ENCODE measurements at places on chromosomes 7 and 10. TPM values are rescaled to one million over a fixed set of nuclear protein-coding genes. Genes with fewer than 3 reads are reported as not detected.

The ATRNL1 gene
- total RNA-seq, result not detected

The FMC1 gene
- total RNA-seq, result 7.5 TPM

The SEMA3A gene
- 3.3 TPM for total RNA-seq

GRCh38 chr10:87702260-87702972 is 42.7 kb downstream of the PAPSS2 start:
- DNase-seq, result no peak
- no peaks in the 10 kb centered on the region for H3K4me1 ChIP-seq
- no peak overlapping the region for H3K4me3 ChIP-seq
- H3K36me3 ChIP-seq, result no peaks in the 10 kb centered on the region
- H3K27me3 ChIP-seq, result peaks cover 10% of the 10 kb centered on the region

- no peak overlapping the region for H3K27ac ChIP-seq
- peaks cover 12% of the 10 kb centered on the region for H3K27me3 ChIP-seq
- H3K4me3 ChIP-seq, result no peak overlapping the region
- H3K36me3 ChIP-seq, result no peaks in the 10 kb centered on the region
- no peak for DNase-seq
Measured at GRCh38 chr7:50629238-50629901, 64.2 kb upstream of the DDC start.

DNA sequence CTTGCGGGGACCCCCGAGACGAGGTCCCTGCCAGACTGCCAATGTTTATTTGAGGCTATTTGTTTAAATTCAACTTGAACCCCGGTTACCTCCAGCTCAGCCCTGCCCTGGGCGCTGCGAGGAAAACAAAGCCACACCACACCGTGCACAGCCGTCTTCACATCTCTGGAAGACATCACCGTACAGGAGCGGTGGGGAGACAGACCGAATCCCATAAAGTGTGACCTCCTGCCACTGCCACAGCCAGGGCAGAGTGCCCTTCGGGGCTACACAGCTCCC is 40.0 kb downstream of the PRKAG2 start:
- H3K4me1 ChIP-seq, result peaks cover 29% of the 10 kb centered on the region
- no peak overlapping the region for H3K4me3 ChIP-seq
- H3K27ac ChIP-seq, result no peak overlapping the region
- DNase-seq, result no peak

- no peaks in the 10 kb centered on the region for H3K36me3 ChIP-seq
- H3K27ac ChIP-seq, result no peak overlapping the region
- H3K4me3 ChIP-seq, result no peak overlapping the region
- no peaks in the 10 kb centered on the region for H3K27me3 ChIP-seq
- DNase-seq, result no peak
Measured at GRCh38 chr7:45130910-45131309, 19.4 kb upstream of the TBRG4 start.

DNA sequence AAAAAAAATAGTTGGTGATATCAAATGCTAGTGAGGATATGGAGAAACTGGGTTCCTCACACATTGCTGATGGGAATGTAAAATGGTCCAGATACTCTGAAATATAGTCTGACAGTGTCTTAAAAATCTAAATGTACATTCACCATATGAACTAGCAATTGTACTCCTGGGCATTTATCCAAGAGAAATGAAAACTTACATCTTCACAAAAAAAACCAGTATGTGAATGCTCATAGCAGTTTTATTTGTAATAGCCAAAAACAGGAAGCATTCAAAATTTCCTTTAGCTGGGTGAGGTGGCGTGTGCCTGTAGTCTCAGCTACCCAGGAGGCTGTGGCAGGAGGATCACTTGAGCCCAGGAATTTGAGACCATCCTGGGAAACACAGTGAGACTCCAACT is 2.1 kb upstream of the SSC4D start:
- H3K4me1 ChIP-seq, result no peaks in the 10 kb centered on the region
- no peak overlapping the region for H3K27ac ChIP-seq
- no peak overlapping the region for H3K4me3 ChIP-seq
- no peaks in the 10 kb centered on the region for H3K36me3 ChIP-seq
- no peak for DNase-seq

- no peak overlapping the region for H3K4me3 ChIP-seq
- H3K36me3 ChIP-seq, result no peaks in the 10 kb centered on the region
- no peak for DNase-seq
- peaks cover 12% of the 10 kb centered on the region for H3K4me1 ChIP-seq
Measured at GRCh38 chr7:22546769-22547168, 46.8 kb upstream of the STEAP1B start.

- DNase-seq, result no peak
- H3K36me3 ChIP-seq, result peaks cover 4% of the 10 kb centered on the region
- no peak overlapping the region for H3K27ac ChIP-seq
- no peak overlapping the region for H3K4me3 ChIP-seq
- H3K27me3 ChIP-seq, result no peaks in the 10 kb centered on the region
Measured at GRCh38 chr10:88411772-88412349, 171.3 kb downstream of the RNLS start.

GRCh38 chr10:97711640-97712572 is 1.6 kb upstream of the MARVELD1 start:
- peaks cover 41% of the 10 kb centered on the region for H3K27me3 ChIP-seq
- H3K4me3 ChIP-seq, result peak overlapping the region; percentile 38
- DNase-seq, result no peak

DNA sequence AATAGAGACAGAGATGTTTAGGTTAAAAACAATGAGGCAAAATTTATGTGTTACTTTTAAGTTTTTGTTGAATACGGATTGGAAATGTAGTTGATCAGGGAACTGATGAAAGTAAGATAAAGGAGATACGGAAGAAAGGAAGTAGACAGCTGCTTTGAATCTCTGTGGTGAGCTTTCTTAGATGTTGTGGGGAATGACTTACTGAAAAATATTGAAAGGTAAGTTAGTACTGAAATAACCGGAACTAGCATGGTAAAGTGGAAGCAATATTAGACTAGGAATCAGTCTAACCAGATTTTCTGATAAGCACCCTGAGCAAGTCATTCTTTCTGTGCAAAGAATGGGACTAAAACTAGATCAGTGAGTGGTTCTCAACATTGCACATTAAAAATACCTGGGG is 34.8 kb downstream of the LUC7L2 start:
- DNase-seq, result no peak
- H3K4me1 ChIP-seq, result peaks cover 26% of the 10 kb centered on the region
- H3K27ac ChIP-seq, result peak overlapping the region; percentile 79
- H3K27me3 ChIP-seq, result no peaks in the 10 kb centered on the region

DNA sequence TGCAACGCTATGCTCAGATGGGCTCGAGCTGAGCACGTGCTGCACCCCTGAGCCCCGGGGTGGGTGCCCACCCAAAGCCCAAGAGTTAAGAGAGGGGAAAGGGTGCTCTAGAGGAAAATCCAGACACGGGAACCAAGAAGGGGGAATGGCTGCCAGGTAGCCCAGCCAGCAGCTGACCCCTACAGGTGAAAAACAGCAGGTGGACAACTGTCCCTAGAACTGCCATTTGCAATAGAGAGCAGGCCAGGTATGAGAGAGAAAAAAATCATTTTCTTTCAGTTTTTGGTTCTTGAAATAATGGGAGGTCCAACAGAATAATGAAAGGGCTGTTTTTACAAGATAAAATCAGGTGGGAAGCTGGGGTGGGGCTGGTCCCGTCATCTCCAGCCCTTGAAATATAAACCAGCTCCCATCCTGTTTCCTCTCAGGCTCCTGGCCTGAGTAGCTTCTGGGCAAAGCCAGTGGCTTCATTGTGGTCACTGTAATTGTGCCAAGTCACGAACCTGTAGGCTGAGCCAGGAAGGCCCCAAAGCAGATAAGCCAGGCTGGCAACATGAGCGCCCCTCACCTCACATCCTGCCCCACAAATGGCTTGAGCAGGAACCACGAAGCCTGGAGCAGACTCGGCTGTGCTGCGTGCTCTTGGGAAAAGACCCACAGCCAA is 257.8 kb downstream of the SNX10 start:
- no peak overlapping the region for H3K4me3 ChIP-seq
- H3K36me3 ChIP-seq, result no peaks in the 10 kb centered on the region
- H3K27me3 ChIP-seq, result peaks cover 19% of the 10 kb centered on the region
- H3K4me1 ChIP-seq, result peaks cover 2% of the 10 kb centered on the region
- DNase-seq, result no peak

DNA sequence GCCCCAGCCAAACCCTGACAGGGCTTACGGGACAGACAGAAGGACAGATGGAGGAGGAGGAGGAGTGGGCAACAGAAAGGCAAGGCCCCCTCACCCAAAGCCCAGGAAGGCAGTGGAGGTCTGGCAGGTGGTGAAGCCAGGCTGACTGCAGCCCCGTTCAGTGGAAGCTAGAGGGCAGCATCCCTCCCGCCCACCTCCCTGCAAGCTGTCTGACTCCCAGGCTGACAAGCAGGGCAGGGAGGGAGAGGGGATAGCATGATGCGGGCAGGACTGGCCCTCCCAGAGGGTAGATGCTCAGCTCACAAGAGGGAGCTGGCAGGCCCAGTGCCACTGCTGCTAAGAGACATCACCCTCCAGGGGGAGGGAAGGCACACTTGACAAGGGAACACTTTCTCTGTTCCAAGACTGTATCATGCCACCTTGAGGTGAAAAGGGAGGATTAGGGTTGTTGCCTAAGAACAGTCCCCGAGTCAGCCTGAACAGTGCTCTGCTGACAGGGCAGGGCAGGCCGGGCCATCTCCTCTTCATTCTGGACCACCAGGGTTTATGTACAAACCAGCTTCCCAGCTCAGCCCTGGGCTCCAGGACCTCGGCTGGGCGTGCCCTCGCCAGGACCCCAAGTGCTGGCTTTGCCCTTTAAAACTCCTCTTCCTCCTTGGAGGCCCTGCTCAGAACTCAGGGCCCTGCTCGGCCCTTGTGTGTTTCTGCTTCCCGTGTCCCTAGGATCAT is 61.8 kb downstream of the RASGEF1A start:
- H3K4me3 ChIP-seq, result no peak overlapping the region
- peaks cover 2% of the 10 kb centered on the region for H3K4me1 ChIP-seq
- no peaks in the 10 kb centered on the region for H3K36me3 ChIP-seq
- H3K27me3 ChIP-seq, result no peaks in the 10 kb centered on the region

- no peaks in the 10 kb centered on the region for H3K4me1 ChIP-seq
- peaks cover 2% of the 10 kb centered on the region for H3K27me3 ChIP-seq
- H3K4me3 ChIP-seq, result no peak overlapping the region
Measured at GRCh38 chr7:4297918-4298219, 384.2 kb upstream of the FOXK1 start.

- H3K27ac ChIP-seq, result peak overlapping the region; percentile 77
- H3K36me3 ChIP-seq, result peaks cover 12% of the 10 kb centered on the region
- H3K27me3 ChIP-seq, result no peaks in the 10 kb centered on the region
- no peak for DNase-seq
- H3K4me1 ChIP-seq, result peaks cover 49% of the 10 kb centered on the region
- H3K4me3 ChIP-seq, result peak overlapping the region; percentile 35
Measured at GRCh38 chr7:111029574-111030251, 61.2 kb upstream of the LRRN3 start.

GRCh38 chr10:62015994-62016393 is 114.5 kb downstream of the ARID5B start:
- H3K27ac ChIP-seq, result no peak overlapping the region
- peaks cover 44% of the 10 kb centered on the region for H3K36me3 ChIP-seq
- H3K4me3 ChIP-seq, result no peak overlapping the region
- DNase-seq, result no peak

DNA sequence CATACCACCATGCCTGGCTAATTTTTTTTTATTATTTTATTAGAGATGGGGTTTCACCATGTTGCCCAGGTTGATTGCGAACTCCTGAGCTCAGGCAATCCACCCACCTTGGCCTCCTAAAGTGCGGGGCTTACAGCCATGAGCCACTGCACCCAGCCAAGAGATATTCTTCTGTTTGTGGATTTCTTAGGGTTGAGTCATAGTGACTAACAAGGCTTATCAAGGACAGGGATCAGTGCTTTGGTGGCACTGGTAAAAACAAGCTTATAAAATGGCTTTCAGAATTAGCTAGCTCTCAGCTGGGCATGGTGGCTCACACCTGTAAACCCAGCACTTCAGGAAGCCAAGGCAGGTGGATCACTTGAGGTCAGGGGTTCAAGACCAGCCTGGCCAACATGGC is 122.4 kb downstream of the ZNF248 start:
- H3K4me3 ChIP-seq, result no peak overlapping the region
- no peaks in the 10 kb centered on the region for H3K27me3 ChIP-seq
- H3K27ac ChIP-seq, result no peak overlapping the region
- no peaks in the 10 kb centered on the region for H3K4me1 ChIP-seq
- H3K36me3 ChIP-seq, result no peaks in the 10 kb centered on the region

DNA sequence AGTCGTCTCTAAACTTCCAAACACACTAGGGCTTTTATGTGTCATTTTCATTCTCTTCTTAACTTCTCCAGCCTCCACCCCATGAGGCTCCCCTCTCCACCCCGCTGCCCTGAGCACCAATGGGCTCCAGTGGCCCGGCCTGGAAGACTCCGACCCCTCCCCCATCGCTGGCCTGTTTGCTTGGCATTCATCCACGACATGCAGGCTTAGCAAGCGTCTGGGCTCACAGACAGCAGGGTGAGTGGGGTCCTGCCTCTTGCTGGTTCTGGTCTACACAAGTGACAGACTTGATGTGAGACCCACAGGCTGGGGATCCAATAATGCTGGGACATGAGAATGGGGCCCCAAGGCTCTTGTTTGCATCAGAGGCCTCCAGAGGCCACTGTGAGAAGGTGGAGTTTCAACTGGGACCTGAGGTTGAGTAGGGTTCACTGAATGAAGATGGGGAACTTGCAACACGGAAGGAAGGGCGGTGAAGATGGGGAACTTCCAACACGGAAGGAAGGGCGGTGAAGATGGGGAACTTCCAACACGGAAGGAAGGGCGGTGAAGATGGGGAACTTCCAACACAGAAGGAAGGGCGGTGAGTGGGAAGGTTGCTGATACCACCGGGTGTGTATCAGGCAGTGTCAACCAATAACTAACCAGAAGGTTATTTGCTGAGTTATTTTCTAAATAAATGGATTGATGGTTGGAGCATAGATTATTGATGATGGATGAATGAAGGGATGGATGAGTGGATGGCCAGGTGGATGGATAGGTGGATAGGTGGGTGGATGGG is 14.0 kb downstream of the KNDC1 start:
- H3K27me3 ChIP-seq, result peaks cover 4% of the 10 kb centered on the region
- H3K4me3 ChIP-seq, result no peak overlapping the region
- H3K36me3 ChIP-seq, result no peaks in the 10 kb centered on the region
- peaks cover 2% of the 10 kb centered on the region for H3K4me1 ChIP-seq
- no peak overlapping the region for H3K27ac ChIP-seq
- no peak for DNase-seq
